ENCODE measurements at places on chromosomes 16 and 17.

DNA sequence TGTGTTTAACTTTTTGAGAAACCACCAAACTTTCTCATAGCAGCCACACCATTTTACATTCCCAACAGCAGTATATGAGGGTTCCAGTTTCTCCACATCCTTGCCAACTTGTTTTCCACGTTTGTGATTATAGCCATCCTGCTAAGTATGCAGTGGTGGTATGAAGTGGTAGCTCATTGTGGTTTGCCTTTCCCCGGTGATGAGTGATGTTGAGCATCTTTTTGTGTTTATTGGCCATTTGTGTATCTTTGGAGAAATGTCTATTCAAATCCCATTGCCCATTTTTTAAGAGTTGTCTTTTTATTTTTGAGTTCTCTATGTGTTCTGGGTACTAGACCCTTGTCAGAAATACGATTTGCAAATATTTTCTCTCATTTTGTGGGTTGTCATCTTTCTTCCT, 17.4 kb downstream of the SF3B3 start:
- no peak for DNase-seq

DNA sequence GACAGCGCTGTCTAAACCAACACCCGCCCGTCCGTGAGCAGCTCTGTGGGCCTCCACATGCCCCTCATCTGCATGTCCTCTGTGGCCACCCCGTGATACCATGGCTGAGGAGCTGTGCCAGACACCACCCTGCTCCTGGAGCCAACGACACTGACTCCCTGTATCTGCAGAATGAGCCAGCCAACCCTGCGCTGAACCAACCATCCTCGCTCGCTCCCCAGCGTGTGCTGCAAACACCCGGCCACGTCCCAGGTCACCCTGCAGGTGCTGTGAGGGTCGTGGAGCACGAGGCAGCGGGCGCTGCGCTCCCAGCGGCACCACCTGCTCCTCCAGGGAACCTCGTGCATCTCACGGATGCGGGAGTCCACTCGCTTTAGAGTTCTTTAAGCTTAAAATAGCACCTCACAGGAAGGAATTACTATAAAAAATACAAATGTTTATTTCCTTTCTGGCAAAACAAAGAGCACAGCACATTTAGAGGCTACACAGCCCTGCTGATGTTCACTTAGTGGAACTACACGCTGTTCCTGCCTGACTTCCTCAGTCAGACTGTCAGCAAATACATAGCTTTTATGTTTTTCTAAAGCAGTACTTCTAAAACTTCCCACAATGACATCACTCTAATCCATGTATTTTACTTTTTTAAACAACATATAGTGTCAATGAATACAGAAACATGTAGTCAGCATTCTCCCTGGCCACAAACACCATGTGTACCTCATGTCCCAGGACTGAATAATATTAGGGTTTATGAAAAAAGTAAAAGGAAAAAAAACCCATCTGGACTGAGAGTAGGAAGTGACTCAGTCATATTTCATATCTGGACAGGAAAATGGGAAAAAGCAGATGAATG, 43.5 kb downstream of the MAP1LC3B start:
- DNase-seq, result no peak

DNA sequence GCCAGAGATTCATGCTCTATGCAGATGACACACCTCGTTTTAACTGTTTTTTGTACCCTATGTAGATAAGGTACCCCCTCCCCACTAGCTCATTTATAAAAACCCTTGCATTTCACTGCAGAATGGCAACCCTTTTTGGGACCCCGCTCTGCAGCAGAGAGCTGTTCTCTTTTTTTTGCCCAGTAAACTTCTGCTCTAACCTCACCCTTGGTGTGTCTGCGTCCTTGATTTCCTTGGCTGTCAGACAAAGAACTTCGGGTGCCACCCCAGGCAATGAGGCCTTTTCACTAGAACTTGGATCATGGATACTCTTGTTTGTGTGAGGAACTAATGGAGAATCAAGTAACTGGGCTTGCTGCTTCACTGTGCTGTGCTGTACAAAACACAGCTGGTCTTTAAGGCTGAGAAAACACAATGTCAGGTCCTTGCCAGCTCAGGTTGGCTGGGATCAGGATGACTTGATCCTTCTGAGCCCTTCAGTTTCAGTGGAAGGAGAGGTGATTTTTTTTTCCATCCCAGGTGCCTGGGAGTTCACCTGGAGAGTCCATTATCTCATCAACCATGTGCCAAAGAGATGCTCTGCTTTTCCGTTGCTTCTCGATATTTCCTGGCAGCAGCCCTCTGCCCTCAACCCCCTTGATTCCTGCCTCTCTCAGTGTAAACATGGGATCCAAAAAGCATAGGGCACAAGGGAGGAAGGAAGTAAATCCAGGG, 133.2 kb upstream of the FAM20A start:
- DNase-seq, result no peak

DNA sequence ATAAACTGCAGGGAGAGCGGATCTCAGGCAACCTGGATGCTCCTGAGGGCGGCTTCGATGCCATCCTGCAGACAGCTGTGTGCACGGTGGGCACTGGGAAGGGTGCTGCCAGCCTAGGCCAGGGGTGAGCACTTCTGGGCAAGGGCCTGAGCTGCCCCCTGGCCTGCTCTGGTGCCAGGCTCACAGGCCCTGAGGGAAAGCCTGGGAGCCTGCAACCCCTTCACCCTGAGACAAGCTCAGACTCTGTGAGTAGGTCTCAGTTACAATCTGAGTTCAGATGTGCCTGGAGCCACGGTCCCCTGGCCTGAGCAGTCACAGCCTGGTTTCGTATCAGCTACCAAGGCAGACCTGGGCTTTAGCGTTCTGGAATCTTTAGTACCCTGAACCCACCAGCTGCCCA, 8.1 kb downstream of the ITGB4 start:
- no peak for DNase-seq

GRCh38 chr16:73057291-73058210, 9.6 kb upstream of the ZFHX3 start:
- DNase-seq, result no peak

DNA sequence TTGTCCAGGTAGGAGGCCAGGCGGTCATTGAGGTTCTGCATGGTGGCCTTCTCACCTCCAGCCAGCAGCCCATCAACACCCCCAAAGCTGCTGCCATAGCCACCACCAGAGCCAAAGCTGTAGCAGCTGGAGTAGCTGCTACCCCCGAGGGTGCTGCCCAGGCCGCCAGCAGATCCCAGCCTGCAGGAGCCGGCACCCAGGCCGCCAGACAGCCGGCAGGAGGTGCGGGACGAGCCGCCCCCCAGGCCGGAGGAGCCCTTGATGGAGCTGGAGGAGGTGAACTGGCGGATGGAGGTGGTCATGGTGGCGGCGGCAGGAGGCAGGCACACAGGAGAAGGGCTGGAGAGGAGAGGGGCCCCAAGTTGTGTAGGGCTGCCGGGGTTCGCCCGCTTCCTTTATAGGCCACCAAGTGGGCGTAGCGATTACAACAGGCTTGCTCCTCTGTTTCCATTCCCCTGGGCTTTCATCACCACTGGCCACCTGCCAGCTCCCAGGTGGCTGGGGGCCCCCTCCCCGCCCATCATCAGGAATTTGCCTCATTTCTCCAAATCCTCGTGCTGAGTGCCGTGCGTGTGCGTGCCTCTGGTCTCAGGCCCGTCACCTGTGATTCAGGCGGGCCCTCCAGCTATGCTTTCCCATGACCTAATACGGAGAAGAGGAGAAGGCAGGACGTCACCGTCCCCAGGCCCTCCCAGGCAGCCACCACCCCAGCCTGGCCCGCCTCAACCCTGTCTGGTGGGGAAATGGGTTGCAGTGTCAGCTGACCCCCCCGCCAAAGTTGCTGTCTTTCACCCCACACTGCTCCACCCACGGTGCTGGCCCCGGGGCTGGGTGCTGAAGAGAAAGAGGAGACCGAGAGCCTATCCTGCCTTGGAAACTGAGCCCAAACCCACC, at the start of gene KRT17:
Gene KRT17, minus strand, starts transcription at position 368 of the 894 bp plus-strand sequence. Its CDS starts 66 bp downstream, at position 302.
- DNase-seq, result no peak

GRCh38 chr17:72268431-72268830, 147.6 kb downstream of the SOX9 start:
- DNase-seq, result no peak

GRCh38 chr16:1152651-1153259, at the start of gene CACNA1H:
CACNA1H (plus strand) TSS chr16:1153106; CDS start chr16:1153738, 632 bp downstream.
- DNase-seq, result peak; percentile 72

DNA sequence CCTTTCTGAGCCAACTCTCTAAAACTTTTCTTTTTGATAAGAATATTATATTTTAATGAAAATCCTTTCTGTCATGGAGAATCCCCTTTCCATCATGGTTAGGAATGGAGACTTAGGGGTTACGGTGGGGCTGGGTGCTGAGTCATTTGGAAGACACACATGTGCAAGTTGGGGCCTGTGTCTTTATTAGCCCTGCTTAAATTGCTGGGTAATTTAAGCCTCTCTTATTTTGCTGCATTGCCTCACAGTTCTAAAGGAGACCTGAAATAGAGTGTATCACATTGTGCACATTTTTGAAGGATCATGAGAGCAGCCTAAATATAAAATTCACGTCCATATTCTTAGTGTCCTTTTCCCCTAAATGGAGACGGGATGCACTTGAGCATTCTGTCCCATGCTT, 61.8 kb upstream of the RBFOX1 start:
- no peak for DNase-seq

DNA sequence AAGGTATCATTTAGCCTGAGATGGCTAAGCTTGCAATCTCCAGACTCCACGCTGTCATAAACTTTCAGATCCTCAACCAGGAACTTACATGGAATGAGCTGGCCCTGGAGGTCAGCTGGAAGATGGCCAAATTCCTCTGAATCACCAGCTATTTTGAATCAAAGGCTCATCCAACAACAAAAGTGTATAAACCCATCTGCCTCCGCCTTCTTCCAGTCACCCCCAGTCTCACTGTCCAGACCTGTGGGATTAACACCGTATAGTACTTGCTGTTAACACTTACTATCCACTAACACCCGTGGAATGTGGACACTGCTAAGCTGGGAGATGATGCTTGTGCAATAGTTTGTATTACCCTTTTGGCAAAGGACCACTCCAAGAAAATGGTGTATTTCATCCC, 1.9 kb upstream of the LCMT1 start:
- no peak for DNase-seq

GRCh38 chr17:48933035-48933434, 11.6 kb downstream of the SNF8 start:
- DNase-seq, result no peak

- no peak for DNase-seq
These were observed 61.4 kb downstream of the IRX6 start for GRCh38 chr16:55385359-55385758.

DNA sequence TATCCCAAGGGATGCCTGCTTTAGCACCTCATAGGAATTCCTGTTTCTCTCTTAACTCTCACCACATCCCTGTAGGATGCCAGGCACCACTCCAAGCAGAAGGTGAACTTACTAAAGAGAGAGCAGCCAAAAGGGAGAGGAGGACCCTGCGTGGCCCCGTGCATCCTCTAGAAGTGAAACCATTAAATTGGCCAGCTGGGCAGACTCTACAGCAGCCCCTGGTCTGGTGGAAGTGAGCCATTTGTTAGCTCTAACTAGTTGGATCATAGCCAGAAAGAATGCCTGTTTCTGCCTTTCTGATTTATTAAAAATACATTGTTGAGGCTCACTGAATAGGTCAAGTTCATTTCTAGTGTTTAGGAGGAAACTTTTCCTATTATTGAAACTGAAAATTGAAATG, 22.3 kb downstream of the TMEM11 start:
- no peak for DNase-seq

DNA sequence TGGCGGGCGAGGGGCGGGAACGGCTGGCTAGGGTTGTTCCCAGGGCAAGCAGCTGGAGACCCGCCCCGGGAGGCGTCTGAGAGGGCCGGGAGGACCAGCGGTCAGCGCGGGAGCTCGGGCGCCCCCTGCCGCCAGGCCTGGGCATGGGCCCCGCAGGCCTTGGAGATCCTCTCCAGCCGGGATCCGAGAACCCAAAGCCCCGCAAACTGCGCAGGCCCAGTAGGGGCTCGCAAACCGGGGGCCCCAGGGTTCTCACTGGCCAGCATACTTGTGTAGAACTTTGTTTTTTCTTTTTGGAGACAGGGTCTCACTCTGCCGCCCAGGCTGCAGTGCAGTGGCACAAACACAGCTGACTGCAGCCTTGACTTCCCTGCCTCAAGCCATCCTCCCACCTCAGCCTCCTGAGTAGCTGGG, 20.8 kb upstream of the ZNF423 start:
- peak; percentile 26 for DNase-seq

- peak; percentile 37 for DNase-seq
These were observed 613 bp downstream of the ECI1 start for GRCh38 chr16:2250652-2251295.

DNA sequence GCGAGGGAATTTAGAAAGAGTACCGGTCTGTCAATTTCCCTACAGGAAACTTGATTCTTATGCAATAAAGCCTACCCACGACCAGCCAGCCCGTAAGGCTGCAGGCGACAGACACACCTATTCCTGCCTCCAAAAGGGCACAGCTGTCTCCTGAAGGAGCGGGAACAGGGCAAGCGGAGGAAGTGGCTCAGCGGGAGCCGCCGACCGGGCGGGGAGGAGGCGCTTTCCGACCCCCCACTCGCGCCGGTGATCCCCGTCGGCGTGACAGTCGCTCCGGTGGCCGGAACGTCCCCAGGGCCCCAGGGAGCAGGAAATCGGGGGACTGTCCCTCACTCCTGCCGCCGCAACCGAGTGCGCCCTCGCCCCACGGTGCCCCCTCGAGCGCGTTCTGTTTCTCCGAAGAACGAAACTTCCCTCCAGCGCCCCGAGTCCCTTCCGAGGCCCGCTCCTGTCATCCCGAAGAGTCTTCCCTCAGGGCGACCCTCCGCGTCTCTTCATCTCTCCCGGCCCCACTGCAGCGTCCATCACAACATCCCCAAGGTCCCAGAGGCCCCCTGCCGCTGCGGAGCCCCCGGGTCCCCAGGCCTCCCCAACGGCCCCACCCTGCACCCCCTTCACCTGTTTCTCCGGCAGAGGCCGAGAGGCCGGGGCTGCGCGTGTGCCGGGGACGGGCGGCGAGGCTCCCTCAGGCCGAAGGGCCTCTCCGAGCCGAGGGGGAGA, 421 bp downstream of the STAT3 start:
- DNase-seq, result peak; percentile 24

DNA sequence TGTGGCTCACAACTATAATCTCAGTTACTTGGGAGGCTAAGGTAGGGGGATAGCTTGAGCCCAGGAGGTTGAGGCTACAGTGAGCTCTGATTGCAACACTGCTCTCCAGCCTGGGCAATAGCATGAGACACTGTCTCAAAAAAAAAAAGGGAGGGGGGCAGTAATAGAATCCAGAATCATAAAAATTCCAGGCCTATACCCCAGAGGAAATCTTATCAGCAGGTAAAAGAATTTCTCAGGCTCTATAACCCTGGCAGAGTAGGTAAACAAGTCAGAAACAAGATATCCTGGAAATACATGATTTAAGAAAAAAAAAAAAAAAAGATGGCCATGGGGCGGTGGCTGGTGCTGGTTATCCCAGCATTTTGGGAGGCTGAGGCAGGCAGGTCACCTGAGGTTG, 12.9 kb downstream of the SPAG9 start:
- DNase-seq, result no peak

DNA sequence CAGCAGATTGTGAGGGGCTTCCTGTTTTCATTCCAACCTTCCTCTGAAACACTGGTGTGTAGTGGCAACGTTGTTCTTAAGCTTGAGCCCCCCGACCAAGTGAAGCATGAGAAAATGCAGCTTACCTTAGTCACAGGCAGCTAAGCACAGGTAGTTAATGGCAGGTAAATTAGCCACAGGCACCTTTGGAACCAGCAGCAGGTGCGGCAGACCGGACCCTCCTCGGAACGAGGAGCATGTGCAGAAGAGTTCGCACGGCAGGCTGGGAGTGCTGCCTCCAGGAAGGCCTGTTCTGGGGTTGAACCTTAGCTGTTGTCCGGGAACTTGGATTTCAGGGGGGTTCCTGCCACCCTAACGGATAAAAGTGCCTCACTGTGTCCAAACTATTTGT, 7.2 kb upstream of the IRF8 start:
- no peak for DNase-seq

GRCh38 chr17:68460146-68460545, 2.9 kb upstream of the WIPI1 start:
- DNase-seq, result no peak
